Hematopoietic multipotent progenitor cell treated with erythropoietin and hydrocortisone succinate and interleukin-3 and kit ligand, for 15 days (in vitro differentiated cells): ENCODE measurements at places on chromosomes 16 and 17.

GRCh38 chr17:40531051-40531991 lies 29.9 kb upstream of the TNS4 start:
- DNase-seq: no peak

DNA sequence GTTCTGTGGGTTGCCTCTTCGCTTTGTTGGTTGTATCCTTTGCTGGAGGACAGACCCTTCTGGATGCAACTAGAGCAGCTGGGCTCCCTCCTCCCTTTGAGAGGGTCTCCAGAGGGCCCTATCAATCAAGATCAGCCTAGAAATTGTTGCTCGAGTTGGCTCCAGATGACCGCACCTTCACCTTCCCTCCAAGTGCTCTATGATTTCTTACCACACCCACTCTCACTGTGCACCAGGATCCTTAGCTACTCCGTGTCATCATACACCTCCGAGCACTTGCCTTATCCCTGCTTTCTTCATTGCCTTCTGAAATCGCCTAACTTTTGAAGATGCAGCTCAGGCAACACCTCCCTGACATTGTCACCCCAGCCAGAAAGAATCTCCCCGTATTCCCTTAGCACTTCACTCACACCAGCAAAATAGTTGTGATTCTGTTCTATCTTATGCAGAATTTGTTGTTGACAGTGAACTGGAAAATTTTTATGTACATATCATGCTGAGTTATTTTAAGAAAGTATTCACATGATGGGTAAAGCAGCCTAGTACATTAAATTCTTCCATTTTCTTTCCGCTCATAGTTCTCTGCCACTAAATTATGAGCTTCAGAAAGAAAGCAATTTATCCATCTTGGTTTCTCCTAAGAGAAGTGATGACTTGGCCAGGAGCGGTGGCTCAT lies 52.9 kb downstream of the ABAT start:
- no peak for DNase-seq

DNA sequence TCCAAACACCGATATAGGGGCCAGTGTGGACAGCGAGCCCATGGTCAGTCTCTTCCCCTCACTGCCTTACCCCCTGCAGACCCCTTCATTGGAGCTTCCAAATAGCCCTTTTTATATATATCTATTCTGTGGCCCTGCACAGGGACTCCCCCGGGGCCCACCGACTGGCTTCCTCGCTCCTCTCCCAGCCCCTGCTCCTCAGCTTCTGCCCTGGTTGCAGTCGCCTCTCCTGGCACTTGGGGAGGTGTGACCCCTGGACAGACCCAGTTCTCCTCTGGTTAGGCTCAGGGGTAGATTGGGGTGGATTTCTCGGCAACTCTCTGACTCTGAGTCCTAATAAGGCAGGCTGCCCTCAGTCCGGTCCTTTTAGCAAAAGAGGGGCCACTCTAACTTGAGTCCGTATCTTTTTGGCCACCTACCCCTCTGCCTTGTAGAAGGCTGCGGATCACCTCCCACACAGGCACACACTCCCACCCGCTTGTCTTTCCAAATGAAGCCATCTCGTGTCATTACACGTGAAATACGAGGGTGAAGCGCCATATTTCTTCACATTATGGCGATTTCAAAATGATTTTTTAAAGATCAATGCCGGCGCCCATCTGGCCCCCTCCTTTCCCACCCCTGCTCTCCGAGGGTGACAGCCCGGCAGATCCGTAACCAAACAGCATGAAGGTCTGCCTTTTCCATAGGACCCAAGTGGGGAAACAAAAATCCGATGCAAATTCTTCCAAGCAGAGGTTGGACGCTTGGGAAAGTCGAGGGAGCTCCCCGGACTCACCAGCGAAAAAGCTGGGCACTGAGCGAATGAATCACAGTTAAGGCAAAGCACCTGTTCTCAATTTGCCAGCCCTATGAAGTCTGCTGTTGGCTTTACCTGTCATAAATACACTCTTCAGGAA lies 1.7 kb upstream of the HOXB9 start:
- DNase-seq: no peak

GRCh38 chr16:87979352-87979751 lies 28.1 kb downstream of the BANP start:
- no peak for DNase-seq

DNA sequence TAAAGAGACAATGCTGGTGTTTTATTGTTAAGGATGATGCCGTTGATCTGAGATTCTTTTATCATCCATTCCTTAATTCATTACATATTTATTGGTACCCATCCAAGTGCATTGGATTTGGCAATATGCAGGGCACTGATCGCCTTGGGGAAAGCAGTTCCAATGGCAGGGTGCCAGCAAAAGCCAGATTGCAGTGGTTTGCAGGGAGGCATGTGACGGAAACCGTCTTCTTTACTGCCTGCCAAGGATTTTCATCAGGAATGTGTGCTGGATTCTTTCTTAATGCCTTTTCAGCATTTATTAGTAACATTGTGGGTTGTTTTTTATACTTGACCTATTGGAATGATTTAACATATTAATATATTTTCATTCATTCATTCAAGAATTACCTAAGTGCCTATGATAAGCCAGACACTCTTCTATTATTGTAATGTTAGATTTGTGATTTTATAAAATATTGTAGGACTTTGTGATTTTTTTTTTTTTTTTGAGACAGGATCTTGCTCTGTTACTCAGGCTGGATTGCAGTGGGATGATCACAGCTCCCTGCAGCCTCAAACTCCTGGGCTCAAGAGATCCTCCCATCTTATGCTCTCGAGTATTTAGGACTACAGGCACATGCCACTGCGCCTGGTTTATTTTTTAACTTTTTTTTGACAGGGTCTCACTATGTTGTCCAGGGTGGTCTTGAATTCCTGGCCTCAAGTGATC lies 93.4 kb upstream of the TNRC6A start:
- DNase-seq: no peak

DNA sequence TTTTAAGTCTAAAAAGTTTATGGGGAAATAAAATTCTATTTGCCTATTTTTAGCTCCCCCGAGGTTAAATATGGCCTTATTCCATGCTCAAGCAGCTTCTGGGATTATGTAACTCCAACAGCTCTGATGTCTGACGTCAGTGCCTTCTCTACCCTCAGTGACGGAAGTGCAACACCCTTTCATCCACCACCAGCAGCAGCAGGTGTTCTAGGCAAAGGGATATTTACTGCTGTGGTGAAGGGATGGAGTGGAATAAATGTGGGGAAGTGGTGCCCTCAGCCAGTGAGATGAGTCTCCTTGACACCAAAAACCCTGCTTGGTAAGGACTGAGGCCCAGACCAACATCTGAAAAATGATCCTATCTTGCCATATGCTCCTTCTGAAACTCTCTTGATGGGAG lies 247.4 kb downstream of the SHISA9 start:
- no peak for DNase-seq

GRCh38 chr17:38742411-38743308 lies 5.5 kb downstream of the PCGF2 start:
- no peak for DNase-seq

DNA sequence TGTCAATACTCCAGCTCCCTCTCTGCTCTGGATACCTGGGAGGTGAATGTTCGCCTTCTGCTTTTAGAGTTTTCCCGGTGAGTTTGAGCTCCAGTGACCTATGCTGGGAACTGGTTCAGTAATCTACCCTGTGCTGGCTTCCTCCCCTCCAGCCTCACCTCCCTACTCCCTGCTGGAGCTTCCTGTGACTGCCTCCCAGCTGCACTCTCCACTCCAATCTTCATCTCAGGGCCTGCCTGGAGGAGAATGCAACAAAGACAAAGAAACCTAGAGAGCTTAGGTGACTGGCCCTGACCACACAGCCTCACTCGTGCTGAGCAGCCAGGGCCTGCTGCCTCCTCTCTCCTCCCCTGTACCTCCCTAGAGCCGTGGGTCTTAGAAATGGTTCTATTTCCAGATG lies 101.6 kb upstream of the FOXF1 start:
- no peak for DNase-seq
